ENCODE measurements at places on chromosomes 6 and 20. TPM values are rescaled to one million over a fixed set of nuclear protein-coding genes. Genes with fewer than 3 reads are reported as not detected.

TUBE1 gene
- total RNA-seq = 49.8 TPM

CRISP3 gene
- total RNA-seq = not detected

BFSP1 gene
- total RNA-seq = 1.8 TPM

SH3BGRL2 gene
- total RNA-seq = 2.2 TPM

FITM2 gene
- total RNA-seq = 7.2 TPM

ADTRP gene
- total RNA-seq = 0.72 TPM

NRSN1 gene
- not detected for total RNA-seq

PREX1 gene
- 12.7 TPM for total RNA-seq

TCP11 gene
- total RNA-seq = 0.72 TPM

NNAT gene
- not detected for total RNA-seq

DNA sequence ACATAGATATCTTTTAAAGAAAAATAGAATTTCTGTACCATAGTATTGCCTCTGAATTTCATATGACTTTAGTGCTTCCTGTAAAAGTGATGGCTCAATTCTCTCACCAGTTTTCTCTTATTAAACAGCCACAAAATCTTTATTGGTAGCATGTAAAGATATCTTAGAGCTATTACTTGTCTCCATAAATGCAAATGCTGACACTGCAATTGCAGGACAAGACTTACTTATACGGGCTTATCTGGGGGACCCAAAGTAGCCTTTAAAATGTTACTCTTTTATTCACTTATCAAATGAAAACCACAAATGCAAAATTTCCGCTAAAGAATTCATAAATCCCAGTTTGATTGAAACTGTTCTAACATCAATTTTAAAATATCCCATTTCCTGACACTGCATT is 287.1 kb upstream of the SPTLC3 start:
- H3K4me1 ChIP-seq = no peaks in the 10 kb centered on the region
- no peaks in the 10 kb centered on the region for H3K36me3 ChIP-seq
- DNase-seq = no peak
- H3K4me3 ChIP-seq = no peak overlapping the region
- no peaks in the 10 kb centered on the region for H3K27me3 ChIP-seq

DNA sequence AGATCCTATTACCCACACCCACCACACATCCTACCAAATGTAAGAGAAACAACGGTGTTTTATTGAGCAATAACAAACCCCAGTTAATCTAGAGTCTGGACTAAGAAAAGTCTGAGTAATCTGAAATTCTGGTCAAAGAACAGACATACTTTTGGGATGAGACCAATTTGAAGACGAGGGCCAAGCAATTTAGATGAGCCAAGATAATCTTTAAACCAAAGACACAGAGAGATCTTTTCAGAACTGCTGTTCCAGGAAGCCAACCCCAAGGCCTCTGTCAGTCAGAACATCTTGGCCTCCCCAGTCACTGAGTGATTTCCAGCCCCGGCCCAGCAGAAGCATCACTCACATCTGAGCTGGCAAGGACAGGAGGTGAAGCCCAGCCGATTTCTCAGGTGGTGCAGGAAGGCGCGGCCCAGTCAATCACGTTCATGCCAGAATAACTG is 118.5 kb upstream of the SYNDIG1 start:
- no peak for DNase-seq
- H3K27me3 ChIP-seq = no peaks in the 10 kb centered on the region
- H3K4me1 ChIP-seq = no peaks in the 10 kb centered on the region

DNA sequence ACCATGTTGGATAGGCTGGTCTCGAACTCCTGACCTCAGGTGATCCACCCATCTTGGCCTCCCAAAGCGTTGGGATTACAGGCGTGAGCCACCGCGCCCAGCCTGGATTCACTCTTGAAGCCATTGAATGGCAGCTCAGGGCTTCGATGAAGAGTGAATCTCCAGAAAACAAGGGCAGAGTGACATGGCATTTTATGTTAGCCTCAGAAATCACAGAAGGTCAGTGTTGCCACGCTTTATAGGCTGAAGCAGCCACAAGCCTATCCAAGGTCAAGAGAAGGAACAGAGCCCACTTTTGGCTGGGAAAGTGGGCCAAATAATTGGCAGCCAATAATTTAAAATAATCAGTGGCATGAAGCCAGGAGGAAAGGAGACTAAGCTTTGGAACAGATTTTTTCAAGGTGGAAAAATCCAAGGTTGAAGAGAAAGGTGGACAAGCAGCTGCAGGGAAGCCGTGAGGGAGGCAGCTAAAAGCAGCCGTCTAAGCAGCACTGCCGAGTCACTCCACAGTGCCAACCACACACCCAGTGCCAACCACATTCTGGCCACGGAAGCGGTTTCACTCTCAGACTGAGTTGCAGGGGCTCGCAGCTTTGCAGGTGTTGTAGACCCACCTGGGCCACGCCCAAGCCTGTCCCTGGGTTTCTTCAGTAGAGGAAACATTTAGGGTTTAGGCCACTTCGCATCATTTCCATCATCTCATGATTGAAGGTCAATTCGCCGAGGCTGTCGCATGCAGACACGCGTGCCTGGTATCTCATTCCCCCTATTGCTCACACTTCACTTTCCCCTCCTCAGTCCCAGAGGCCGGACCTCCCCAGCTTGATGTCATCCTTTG is 17.4 kb upstream of the AVP start:
- no peak for DNase-seq
- H3K27ac ChIP-seq = no peak overlapping the region
- H3K4me3 ChIP-seq = no peak overlapping the region
- no peaks in the 10 kb centered on the region for H3K36me3 ChIP-seq

- no peaks in the 10 kb centered on the region for H3K4me1 ChIP-seq
- no peak overlapping the region for H3K27ac ChIP-seq
- no peaks in the 10 kb centered on the region for H3K36me3 ChIP-seq
- DNase-seq = no peak
- H3K27me3 ChIP-seq = no peaks in the 10 kb centered on the region
These were observed 120.1 kb upstream of the PHACTR3 start for GRCh38 chr20:59484228-59484627.

GRCh38 chr20:2799688-2800520 is 523 bp downstream of the CPXM1 start:
- peaks cover 63% of the 10 kb centered on the region for H3K27me3 ChIP-seq
- DNase-seq = peak; percentile 93
- H3K4me3 ChIP-seq = peak overlapping the region; percentile 52
- no peak overlapping the region for H3K27ac ChIP-seq
- H3K4me1 ChIP-seq = no peaks in the 10 kb centered on the region

- no peak overlapping the region for H3K4me3 ChIP-seq
- no peak overlapping the region for H3K27ac ChIP-seq
- no peaks in the 10 kb centered on the region for H3K27me3 ChIP-seq
- peaks cover 23% of the 10 kb centered on the region for H3K4me1 ChIP-seq
- DNase-seq = no peak
These were observed 73.2 kb downstream of the BCKDHB start for GRCh38 chr6:80179695-80180094.

DNA sequence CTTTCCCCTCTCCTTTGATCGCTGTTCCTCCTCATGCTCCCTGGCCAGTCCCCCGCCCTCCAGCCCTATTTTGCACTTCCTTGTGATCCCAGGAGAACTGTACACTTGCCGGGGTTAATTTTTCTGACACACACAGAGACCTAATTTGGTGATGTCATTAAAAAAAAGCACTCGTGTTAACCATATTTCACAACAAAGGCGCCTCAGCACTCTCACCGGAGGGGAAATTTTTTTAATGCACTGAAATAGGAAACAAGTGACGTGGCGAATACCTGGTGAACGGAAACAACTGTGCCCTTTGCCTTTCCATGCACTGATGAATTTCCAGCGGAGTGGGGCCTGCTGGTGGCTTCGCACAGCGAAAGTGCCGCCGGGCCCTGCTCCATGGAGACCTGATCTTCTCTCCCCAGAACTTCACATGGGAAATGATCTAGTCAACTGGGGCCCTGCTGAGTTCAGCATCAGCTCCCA is 53.9 kb upstream of the TAGAP start:
- H3K4me1 ChIP-seq = no peaks in the 10 kb centered on the region
- no peak overlapping the region for H3K27ac ChIP-seq
- H3K27me3 ChIP-seq = peaks cover 9% of the 10 kb centered on the region
- H3K36me3 ChIP-seq = no peaks in the 10 kb centered on the region
- no peak overlapping the region for H3K4me3 ChIP-seq

- peak overlapping the region; percentile 55 for H3K4me3 ChIP-seq
- no peaks in the 10 kb centered on the region for H3K36me3 ChIP-seq
- peak; percentile 69 for DNase-seq
- H3K27me3 ChIP-seq = no peaks in the 10 kb centered on the region
- H3K4me1 ChIP-seq = peaks cover 21% of the 10 kb centered on the region
- peak overlapping the region; percentile 99 for H3K27ac ChIP-seq
These were observed 13.0 kb downstream of the ALDH8A1 start for GRCh38 chr6:134936931-134937330.

DNA sequence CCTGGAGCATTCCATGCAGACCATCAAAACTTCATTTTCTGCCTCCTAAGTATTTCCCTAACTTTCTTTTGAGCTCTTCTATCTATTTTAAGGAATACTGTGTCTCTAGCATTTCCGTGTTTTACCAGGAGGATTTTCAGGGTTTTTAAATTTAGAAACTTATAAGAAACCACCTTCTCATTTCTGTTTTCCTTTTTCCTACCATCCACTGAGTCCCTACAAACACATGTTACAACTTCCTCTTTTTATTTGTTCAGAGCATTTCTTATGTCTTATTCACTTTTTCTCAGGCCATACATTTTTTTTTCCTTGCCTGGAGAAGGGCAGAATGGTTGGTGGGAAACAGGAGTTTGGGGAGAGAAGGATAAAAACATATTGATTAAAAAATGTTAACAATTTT is 130.0 kb upstream of the BMP5 start:
- H3K27ac ChIP-seq = no peak overlapping the region
- no peak for DNase-seq
- no peaks in the 10 kb centered on the region for H3K27me3 ChIP-seq
- peaks cover 17% of the 10 kb centered on the region for H3K4me1 ChIP-seq
- H3K36me3 ChIP-seq = no peaks in the 10 kb centered on the region

DNA sequence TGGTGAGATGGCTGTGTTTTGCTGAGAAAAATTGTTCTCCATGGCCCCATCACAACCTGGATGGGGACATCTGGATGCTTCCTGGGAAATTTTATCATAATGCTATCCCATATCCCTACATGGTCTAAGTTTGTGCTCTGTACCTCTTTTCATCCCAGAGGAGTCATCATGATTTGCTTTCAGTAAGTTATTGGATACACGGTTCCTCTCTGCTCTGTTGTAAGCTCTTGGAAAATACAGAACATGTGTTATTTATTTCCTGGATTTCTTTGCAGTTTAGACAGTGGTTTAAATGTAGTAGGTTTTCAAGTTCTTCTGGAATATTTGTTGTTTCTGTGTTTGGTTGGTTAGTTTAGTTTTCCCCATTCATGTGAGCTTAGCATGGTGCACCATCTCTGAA is 129.2 kb upstream of the ECI2 start:
- peaks cover 2% of the 10 kb centered on the region for H3K27me3 ChIP-seq
- no peaks in the 10 kb centered on the region for H3K4me1 ChIP-seq
- no peak overlapping the region for H3K4me3 ChIP-seq

- H3K4me3 ChIP-seq = no peak overlapping the region
- no peaks in the 10 kb centered on the region for H3K36me3 ChIP-seq
- no peak for DNase-seq
- no peak overlapping the region for H3K27ac ChIP-seq
These were observed 31.4 kb downstream of the PRDM1 start for GRCh38 chr6:106117579-106117978.

DNA sequence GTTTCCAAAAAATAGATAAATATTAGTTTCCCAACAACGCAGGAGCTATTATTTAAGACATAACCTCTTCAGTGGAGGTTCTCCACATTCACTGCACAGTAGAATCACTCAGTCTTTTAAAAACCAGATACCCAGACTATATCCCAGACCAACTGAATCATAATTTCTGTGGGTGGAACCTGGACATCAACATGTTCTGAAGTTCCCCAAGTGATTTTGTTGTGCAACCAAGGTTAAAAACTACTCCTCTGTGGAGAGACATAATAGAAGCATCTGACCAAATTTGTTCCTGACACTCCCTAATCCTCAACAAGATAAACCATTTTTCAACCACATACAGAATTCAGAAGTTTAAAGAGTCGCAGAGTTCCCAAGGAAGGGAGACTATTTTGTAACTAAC is 42.3 kb downstream of the STK38 start:
- H3K36me3 ChIP-seq = peaks cover 40% of the 10 kb centered on the region
- H3K27me3 ChIP-seq = no peaks in the 10 kb centered on the region
- H3K27ac ChIP-seq = no peak overlapping the region
- no peak overlapping the region for H3K4me3 ChIP-seq
- DNase-seq = no peak
- no peaks in the 10 kb centered on the region for H3K4me1 ChIP-seq

DNA sequence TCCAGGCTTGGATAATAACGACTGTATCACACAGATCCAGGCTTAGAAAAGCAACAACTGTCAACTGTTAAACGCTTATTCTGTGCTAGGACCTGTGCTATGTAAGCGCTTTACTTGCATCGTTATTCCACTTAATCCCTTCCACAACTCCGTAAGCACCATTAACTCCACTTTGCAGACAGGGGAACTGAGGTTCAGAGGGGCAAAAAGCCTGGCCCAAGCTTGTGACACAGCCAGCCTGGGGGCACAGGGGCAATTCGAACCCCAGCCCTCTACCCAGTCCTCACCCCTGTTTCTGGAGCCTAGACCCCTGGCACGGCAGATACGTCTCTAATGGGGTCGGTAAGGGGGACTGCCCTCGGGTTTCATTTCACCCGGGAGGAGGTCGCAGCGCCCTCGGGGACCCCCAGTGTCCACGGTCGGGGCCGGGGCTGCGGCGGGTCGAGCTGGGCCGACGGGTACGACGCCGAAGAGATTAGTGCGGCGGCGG is 411 bp downstream of the DSN1 start:
- H3K4me3 ChIP-seq = peak overlapping the region; percentile 93
- peak overlapping the region; percentile 91 for H3K27ac ChIP-seq
- H3K27me3 ChIP-seq = no peaks in the 10 kb centered on the region
- peak; percentile 41 for DNase-seq
- H3K36me3 ChIP-seq = no peaks in the 10 kb centered on the region

DNA sequence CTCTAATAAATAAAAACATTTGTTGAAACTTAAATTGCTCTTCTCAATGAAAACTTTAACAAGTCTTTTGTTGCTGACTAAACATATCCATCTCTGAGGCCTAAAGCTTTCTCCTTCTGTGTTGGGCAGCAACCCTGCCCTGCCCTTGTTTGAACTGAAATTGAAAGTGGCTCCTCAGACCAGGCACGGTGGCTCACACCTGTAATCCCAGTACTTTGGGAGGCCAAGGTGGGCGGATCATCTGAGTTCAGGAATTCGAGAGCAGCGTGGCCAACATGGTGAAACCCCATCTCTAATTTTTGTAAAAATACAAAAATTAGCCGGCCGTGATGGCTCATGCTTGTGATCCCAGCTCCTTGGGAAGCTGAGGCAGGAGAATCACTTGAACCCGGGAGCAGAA is 29.2 kb upstream of the GNRH2 start:
- H3K27me3 ChIP-seq = no peaks in the 10 kb centered on the region
- no peak overlapping the region for H3K4me3 ChIP-seq
- no peak for DNase-seq
- peaks cover 6% of the 10 kb centered on the region for H3K36me3 ChIP-seq
- H3K4me1 ChIP-seq = peaks cover 11% of the 10 kb centered on the region

DNA sequence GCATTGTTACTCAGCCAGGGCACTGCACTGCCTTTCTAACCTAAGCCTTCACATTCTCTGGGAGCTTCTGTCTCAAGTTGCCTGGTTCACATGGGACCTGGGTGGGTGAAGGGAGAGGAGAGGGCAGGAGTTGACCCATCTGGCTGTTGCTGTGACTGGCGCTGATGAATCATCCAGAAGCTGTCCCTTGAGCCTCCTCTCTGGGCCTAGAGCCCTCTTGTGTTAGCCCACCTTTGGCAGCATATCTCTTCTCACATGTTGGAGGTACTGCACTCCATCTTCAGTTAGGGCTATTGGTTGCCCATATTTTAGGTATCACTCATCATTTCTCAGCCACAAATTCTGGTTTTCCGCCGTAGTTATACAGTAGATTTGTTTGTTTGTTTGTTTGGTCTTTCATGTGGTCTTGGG is 19.8 kb downstream of the XRN2 start:
- no peaks in the 10 kb centered on the region for H3K27me3 ChIP-seq
- H3K27ac ChIP-seq = peak overlapping the region; percentile 38
- no peaks in the 10 kb centered on the region for H3K36me3 ChIP-seq
- no peak overlapping the region for H3K4me3 ChIP-seq
